Keratinocyte (primary cell): ENCODE measurements at places on chromosomes 5 and 9.

DNA sequence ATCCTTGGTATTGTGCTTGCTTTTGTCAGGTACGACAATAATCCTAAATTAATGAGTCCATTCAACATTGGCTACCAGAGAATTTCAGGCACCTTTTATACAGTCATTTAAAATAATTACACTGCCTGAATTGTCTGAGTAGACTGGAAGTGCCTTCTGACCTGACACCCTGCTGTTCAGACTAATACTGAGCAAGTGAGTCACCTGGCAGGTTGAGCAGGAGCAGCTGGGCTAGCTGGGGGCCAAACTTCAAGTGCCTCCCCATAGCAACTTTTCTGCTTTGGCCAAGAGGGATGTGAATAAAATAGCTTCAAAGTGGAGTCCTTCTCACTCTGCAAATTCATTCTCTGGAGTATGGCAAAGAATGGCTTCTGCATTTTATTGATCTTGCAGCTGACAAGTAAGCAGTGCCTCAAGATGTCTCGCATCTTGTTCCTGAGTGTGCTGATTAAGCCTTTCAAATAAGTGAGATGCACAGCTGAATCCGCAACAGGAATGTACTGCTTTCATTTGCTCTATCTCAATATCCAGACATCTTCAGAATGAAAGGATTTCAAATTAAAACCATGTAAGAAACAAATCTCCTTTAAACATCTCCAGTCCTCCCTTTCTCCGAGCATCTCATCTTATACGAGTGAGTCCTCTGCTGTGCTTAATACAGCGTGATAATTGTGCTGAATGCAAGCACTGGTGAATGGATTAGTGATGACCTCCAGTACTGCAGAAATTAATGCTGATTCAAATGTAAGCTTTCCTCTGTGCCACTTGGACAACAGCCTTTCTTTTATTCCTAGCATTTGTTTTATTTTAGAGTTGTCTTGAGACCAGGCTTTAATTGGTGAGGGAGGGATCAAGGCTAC, 271.2 kb downstream of the EDIL3 start:
- no peak for DNase-seq

GRCh38 chr9:31084350-31084749, 1300.1 kb upstream of the ACO1 start:
- no peak for DNase-seq

- no peak for DNase-seq
These were observed 1834.5 kb downstream of the EFNA5 start for GRCh38 chr5:105836268-105836667.

DNA sequence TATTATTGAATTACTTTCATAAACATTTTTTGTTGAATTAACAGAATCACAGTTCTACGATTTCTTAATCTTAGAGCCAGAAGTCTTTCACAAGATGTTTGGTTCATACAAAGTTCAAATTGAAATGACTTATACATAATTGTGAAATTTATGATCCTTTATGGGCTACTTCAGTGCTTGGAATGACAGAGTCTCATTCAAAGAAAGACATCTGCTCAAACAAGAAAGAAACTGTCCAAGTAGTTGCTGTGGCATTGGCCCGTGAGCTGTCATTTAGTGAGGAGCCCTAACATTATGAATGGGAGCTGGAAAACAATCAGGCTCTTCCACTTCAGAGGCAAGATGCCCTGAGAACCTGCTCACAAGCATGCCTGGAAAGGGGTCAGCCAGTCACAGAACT, 63.4 kb downstream of the AUH start:
- DNase-seq = no peak
